Keratinocyte (primary cell): ENCODE measurements at places on chromosomes 1 and 21. TPM values are rescaled to one million over a fixed set of nuclear protein-coding genes. Genes with fewer than 3 reads are reported as not detected.

SPRR5 gene
- 0.12 to 0.35 TPM (median 0.30 TPM) in 3 replicates for polyA plus RNA-seq

GRCh38 chr1:162549001-162549400 lies 12.5 kb upstream of the UAP1 start:
- no peak for DNase-seq

CATSPERE gene
- 0.12 to 0.64 TPM (median 0.42 TPM) in 3 replicates for polyA plus RNA-seq

DNA sequence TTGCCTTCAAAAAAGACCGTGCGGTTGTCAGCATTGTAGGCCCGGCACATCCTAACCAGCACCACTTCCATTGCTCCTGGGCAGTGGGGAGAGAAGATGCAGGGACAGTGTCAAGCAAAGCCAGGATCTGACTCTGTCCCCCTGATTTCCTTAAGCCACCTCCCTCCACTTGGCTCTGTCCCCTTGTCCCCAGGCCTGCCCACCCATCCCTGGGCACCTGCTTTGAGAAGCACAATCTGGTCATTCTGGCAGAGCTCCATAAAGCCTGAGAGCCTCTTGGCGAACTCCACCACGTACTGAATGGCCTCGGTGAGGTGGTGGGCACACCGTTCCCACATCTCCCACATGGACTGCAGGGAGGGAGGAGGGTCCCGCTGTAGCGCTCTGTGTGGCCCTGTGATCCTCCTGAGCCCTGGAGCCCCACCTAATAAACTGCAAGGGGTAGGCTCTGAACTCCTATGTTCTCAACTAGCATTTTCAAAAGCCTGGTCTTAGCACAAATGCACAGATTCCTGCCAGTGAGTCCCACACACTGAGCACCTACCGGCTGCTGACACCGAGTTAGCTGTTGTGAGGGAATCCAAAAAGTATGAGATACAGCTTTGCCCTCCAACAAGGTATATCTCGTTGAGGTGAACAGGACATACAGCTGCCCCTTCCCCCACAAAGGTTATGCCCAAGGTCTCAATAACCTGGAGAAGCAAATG lies 8.2 kb upstream of the LINGO4 start:
- DNase-seq, result no peak

IRF6 gene
- polyA plus RNA-seq, result 467 to 800 TPM (median 476 TPM) in 3 replicates

- no peak for DNase-seq
These were observed 3.6 kb upstream of the RABIF start for GRCh38 chr1:202892501-202892900.

DNA sequence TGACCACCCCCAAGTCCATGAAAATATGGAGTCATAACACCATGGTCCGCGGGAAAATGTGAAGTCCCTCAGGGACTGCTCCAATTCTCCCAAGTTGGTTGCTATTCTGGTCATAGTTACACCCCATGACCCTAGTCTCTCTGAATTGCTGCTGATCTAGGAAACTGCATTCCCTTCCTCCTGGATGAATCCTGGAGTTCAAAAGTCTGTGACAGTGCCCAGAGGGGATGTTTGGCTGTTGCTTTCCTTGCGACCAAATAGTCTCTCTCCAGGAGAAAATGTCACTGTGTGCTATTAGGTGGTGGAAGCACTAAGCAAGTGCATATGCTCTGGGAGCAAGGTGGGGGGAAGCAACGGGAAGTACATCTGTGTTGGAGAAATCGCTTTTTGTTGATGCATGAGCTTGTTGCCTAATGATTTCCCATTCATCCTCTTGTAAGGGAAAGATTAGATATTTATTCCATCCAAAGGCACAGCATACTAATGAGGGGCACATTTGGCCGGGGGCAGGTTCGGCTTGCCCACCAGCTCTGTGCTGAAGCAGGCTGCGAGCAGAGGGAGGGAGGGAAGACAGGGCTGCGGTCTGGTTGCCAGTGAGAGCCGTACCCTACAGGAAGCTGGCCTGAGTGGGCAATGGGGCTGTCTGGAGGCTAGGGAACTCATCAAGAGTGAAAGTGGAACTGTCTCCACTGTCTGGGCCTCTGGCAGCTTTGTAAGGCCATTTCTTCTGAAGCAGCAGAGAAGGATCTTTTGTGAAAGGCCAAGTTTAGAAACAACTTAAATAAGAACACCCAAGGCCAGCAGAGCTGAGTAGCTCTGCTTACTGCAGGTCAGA lies 27.2 kb downstream of the SYT6 start:
- no peak for DNase-seq

DNA sequence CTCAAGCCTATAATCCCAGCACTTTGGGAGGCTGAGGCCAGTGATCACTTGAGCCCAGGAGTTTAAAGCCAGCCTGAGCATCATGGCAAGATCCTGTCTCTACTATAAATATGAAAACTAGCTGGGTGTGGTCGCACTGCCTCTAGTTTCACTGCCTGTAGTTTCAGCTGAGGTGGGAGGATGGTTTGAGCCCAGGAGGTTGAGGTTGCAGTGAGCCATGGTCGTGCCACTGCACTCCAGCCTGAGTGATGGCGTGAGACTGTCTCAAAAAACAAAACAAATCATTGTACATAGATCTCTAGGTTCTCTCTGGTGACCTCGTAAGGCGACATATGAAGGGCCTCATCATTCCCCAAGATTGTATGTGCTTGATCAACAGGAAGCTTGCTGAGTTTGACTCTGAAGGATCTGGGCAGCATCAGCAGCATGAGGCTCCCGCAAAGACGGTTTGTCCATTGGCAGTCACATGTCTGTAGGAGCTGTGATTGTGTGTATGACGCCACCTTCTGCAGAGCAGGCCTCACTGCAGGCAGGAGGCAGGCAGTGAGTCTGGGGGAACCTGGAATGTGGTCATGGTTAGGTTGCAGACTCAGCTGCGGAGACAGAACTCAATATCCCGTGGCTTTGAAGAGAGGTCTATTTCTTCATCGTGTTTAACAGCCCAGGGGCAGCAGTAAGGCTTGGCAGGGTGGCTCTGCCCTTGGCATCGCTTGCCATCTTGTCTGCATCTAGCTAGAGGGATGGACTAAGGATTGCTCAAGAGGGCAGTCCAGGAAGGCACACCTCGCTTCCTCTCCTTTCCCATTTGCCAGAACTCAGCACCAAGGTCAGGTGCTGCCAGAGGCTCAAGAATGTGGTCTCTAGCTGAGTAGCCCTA lies 14.0 kb downstream of the ATP5PO start:
- no peak for DNase-seq
